Frontal cortex (tissue), 4 donors: ENCODE measurements at places on chromosomes 2 and 18. TPM values are rescaled to one million over a fixed set of nuclear protein-coding genes. Genes with fewer than 3 reads are reported as not detected.

DNA sequence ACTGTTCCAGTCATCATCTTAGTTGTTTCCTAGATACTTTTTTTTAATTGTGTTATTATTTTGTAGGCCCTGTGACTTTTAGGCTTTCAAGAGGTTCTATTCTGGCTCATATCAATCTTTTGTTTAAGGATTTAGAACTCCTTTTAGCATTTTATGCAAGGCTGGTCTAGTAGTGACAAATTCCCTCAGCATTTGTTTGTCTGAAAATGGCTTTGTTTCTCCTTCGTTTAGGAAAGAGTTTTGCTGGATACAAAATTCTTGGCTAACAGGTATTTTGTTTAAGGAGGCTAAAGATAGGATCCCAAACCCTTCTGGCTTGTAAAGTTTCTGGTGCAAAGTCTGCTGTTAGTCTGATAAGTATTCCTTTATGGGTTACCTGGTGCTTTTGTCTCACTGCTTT lies 116.6 kb upstream of the SLC66A3 start:
- no peak for DNase-seq

- DNase-seq: no peak
Measured at GRCh38 chr2:172179045-172179701, 76.5 kb upstream of the DLX2 start.

DNA sequence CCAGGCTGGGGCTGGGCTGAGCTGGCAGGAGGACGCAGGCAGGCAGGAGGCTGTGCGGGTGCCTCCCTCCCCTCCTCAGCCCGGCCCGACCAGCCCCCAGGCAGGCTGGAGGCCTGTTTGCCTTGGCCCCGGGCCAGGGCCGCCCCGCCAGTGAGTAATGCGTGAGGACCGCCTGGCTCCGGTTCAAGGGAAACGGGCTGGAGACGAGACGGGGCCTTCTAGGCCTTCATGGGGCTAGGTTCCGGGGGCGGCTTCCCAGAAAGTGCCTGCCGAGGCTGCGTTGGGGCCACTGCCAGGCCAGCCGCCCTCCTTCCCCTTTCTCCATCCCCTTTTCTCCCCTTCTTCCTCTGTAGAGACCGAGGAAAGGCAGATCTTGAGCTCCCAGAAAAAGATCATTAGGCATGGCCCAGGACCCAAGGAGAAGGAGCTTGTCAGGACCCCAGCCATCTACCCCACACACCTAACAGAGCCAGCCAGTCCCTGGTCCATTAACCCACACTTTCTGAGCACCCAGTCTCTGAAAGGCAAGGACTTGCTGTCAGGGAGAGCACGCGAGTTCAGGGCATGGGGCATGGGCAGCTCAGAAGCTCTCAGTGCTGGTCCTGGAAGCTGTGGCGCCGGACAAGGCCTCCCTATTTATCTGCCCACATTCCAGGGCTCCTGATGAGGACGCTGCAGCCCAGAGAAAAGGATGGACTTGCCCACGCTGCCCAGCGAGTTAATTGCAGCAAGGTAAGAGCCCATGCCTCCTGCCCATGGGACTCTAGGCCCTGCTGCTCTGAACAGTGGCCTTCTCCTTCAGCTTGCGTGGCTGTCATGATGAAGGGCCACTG lies 48.5 kb downstream of the SMAD7 start:
- DNase-seq: peak; percentile 79

- no peak for DNase-seq
Measured at GRCh38 chr2:112924821-112925220, 13.9 kb downstream of the IL37 start.

- no peak for DNase-seq
Measured at GRCh38 chr2:17166506-17166905, 351.7 kb downstream of the RAD51AP2 start.

- DNase-seq: no peak
Measured at GRCh38 chr2:95062242-95063085, 37.0 kb downstream of the MAL start.

- no peak for DNase-seq
Measured at GRCh38 chr2:121338281-121338680, 53.3 kb upstream of the TFCP2L1 start.

NAGK gene
- 49.7 TPM for total RNA-seq

KHK gene
- 4.9 TPM for total RNA-seq
